ENCODE measurements at places on chromosomes 5 and 9.

GRCh38 chr5:91296674-91297143, 86.4 kb downstream of the ARRDC3 start:
- no peak for DNase-seq

- DNase-seq, result no peak
These were observed 251.9 kb downstream of the EBF1 start for GRCh38 chr5:158847772-158848171.

DNA sequence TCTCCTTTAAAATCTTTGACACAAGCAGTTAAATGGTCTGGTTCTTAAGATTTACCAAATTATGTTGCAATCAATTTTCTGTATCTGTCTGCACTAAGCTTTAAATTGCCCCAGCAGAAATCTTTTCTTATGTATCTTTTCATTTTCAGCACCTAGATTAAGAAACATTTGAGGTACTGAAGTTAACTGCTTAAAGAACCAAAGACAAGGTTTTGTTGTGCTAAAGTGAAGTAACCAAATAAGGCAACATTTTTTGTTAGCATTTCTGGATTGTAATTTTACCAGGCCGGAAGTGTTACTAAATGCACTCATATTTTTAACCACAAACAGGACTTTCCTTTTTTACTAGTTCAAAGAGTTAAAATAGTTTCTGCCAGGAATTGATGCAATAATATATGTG, 24.1 kb upstream of the MTAP start:
- DNase-seq, result no peak

- no peak for DNase-seq
These were observed at the start of gene NXNL2 for GRCh38 chr9:88534456-88535225. Gene NXNL2, plus strand, starts transcription at chr9:88535178. Its CDS starts 257 bp downstream, at chr9:88535435.

DNA sequence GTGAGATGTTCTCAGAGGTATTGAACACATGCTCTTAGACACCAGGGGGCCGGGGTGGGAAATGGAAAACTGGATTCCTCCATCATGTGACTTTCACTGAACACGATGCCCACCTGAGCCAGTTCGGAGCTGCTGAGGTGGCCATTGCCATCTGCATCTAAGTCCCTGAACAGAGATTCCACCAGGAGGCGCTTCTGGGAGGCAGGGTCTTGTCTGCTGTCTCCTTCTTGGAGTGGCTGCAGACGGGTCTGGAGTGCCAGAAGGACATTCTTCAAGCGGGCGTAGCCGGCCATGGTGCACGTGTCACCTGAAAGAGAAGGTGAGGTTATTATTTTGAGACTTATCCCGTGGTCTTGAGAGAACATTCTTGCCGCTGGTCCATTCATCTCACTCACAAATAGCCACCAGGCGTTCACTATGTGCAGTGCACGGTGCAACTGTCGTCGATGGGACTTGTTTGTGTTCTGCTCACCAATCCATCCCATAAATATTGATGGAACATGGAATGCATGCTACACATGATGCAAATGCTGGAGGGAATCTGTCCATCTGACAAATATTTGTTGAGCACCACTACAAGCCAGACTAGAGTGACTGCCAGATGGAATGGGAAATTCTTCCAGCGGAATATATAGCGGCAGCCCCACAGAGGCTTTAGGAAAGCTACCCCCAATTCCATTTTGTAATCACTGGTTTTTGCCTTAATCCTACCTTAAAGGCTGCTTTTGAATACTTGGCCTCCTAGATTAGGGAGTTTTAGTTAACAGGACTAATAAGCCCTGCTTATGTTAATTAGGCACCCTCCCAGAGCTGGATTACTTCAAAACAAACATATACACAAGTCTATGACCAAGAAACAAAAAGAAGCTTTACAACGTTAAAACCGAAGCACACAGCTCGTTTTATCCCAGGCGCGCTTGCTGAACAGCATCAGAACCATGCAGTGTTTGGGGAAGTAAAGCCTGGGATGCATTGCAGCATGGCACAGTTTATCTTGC, 264.8 kb downstream of the HSPA4 start:
- no peak for DNase-seq

GRCh38 chr5:124755565-124755964, 9.1 kb upstream of the ZNF608 start:
- no peak for DNase-seq

GRCh38 chr5:15794052-15794985, 294.3 kb downstream of the FBXL7 start:
- DNase-seq, result no peak

GRCh38 chr9:27428551-27428950, 95.5 kb upstream of the IFNK start:
- DNase-seq, result no peak

- DNase-seq, result no peak
These were observed 58.2 kb downstream of the EXOSC2 start for GRCh38 chr9:130751631-130752355.

DNA sequence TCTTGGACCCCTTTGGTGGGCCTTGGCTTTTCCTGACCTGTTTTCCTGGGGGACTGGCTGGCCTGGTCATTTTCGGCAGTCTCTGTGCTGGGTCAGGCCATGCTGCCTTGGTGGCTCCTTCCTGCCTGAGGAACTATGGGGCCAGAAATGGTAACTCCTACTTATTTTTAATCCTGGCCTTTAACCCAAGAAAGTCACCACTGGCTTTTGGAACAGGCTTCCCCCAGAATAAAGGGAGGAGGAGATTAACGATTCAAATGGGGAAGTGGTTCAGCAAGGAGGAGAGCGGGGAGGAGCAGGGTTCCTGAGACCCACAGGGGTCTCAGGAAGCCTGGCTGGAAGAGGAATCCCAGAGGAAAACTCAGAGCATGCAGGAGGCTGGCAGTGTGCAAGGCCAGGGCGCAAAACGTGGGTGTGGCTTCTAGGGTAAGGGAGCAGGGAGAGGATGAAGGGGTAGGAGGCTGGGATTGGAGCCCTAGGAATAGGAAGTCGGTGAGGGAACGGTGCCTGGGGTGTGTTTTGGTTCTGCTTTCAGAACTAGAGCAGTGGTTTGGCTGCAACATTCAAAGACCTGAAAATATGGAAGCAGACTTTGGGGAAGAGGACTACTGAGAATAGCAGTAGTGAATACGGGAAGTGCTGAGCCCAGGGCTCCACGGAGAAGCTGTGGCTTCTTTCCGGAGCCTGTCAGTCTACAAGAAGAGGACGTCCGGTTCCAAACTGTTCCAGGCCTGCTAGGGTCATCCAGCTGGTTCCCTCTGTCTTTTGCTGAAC, 271.1 kb upstream of the KLF4 start:
- DNase-seq, result no peak

DNA sequence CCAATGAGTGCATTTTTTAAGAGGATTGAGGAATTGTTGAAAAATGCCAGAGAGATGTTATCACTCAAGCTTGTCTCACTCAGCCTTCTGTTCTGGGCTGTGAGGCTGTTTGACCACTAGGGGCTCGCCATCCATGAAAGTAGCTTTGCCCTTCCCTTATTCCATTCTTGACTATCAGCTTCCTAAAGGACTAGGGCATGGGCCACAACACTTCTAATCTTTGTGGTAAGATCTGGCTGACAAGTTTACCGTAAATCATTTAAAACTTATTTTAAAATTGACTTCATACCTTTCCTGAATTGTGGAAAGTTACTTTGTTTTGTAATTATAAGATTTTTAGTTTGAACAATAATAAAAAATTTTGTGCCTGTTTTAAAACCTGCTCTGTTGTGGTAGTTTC, 49.5 kb downstream of the TJP2 start:
- DNase-seq, result peak; percentile 32

GRCh38 chr5:45385321-45386058, 310.7 kb downstream of the HCN1 start:
- DNase-seq, result peak; percentile 61

DNA sequence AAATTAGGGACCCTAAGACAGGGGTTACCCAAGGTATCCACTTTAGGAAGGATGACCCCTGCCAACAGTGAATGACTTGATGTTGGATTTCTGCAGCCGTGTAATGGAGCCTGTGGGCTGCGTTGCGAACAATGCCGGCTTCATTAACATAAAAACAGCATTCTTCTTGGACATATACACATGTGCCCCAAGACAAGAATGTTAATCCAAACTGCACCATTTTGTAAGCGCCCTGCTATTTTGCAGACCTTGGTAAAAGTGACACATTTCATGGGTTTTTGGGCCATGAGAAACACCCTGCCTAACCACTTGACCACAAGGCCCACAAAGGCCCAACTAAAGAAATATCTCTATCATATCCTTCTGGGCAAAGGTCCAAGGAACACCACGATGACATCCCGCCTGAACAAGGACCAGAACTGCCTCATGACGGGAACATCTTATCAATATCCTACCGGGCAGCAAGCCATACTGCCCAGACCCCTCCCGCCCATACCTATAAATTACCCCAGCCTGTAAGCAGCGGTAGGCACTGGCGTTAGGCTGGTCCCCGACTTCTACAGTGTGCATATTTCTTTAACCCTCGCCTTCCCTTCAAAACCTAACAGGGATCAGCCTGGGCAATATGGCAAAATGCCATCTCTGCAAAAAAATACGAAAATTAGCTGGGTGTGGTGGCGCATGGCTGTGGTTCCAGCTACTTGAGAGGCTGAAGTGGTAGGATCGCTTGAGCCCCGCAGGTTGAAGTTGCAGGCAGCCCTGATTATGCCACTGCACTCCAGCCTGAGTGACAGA, 9.7 kb upstream of the PDCD1LG2 start:
- DNase-seq, result no peak

GRCh38 chr5:123639244-123639643, 127.3 kb downstream of the CSNK1G3 start:
- DNase-seq, result no peak

GRCh38 chr9:93660352-93661046, 84.1 kb downstream of the PHF2 start:
- DNase-seq, result no peak

GRCh38 chr5:72505016-72505415, 2.2 kb downstream of the ZNF366 start:
- DNase-seq, result no peak

DNA sequence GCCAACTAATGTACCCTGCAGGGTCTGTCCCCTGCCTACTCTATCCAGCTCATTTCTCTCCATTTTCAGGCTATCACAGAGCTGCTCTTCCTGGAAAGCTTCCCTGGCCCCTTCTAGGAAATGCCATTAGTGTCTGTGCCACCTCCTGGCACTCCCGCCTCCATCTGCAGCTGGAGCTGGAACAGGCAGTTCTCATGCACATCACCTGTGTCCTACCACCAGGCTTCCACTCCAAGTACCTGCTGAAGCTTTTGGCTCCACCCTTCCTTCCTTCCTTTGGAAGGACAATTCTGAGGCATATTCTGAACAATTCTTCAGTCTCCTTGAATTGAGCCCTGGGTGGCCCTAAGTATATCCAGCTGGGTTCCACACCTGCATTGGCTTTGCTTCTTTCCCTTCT, 156.2 kb upstream of the ZNF618 start:
- no peak for DNase-seq

GRCh38 chr5:100775533-100775855, 127.6 kb downstream of the ST8SIA4 start:
- no peak for DNase-seq

- no peak for DNase-seq
These were observed 345.1 kb downstream of the SPATA31D1 start for GRCh38 chr9:82333671-82334070.

GRCh38 chr5:157390551-157391297, 69.3 kb upstream of the NIPAL4 start:
- no peak for DNase-seq

- DNase-seq, result no peak
These were observed 182.3 kb downstream of the C9orf152 start for GRCh38 chr9:110025551-110026170.

GRCh38 chr9:126623314-126623666, 9.6 kb downstream of the LMX1B start:
- no peak for DNase-seq

DNA sequence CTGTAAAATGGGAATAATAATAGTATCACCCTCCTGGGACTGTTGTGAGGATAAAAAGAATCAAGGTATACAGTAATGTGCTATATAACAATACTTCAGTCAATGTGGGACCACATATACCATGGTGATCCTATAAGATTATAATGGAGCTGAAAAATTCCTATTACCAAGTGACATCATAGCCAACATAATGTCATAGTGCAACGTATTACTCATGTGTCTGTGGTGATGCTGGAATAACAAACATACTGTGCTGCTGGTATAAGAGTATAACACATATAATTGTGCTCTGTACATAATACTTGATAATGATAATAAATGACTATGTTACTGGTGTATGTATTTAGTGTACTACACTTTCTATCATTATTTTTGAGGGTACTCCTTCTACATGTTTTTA, 38.1 kb downstream of the LIFR start:
- DNase-seq, result no peak

DNA sequence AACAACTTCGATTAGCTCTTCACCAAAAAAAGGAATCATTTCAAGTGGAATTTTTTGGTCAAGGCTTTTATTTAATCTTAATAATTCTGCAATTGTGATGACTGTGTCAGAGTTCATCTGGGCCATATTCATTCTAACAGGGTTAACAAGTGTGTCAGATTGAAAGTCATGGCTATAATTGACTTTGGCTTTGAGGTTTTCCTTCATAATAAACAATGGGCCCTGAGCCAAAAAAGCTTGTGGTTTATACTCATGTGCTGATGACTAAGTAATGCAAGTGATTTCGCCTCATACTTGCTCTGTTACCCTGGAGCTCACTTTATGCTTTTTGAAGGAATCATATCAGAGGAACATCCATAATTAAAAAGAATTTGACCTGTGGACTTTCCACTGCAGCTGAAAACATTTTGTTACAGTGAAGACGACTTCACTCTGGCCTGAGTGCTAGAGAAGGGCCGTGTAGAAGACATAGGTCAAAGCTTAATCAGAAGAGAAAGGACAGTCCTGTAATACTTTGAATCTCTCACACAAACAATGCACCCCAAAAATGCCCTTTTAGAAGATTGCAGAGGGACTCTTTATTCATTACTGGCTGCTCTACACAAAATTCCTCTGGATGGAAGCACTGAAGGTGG, 101.7 kb downstream of the GDNF start:
- DNase-seq, result peak; percentile 85

DNA sequence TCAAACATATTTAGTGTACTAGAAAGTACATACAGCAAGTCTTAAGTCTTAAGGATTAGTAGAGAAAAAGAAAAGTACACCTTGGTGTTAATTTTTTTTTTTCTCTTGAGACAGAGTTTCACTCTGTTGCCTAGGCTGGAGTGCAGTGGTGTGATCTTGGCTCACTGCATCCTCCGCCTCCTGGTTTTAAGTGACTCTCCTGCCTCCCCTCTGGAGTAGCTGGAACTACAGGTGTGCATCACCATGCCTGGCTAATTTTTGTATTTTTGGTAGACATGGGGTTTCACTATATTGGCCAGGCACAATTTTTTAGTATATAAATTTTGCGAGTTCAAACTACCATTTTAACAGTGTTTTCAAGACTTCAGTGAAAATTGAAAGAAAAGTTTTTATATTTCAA, 1941.1 kb upstream of the CDH6 start:
- no peak for DNase-seq

GRCh38 chr5:158837908-158838307, 261.8 kb downstream of the EBF1 start:
- DNase-seq, result no peak

DNA sequence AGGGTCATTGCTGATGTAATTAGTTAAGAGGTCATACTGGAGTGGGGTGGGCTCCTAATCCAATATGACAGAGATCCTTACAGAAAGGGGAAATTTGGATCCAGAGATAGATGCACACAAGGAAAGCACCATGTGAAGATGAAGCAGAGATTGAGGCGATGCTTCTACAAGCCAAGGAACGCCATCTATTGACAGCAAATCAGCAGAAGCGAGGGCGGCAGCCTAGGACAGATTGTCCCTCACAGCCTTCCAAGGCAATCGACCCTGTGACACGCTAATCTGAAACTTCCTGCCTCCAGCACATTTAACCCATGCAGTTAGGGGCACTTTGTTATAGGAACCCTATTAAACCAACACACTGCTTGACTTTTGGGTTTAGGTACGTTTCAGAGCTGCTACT, 285.1 kb upstream of the DAP start:
- no peak for DNase-seq

GRCh38 chr5:147384346-147385193, 125.3 kb downstream of the DPYSL3 start:
- no peak for DNase-seq
